ENCODE measurements at places on chromosomes 1 and 21. TPM values are rescaled to one million over a fixed set of nuclear protein-coding genes. Genes with fewer than 3 reads are reported as not detected.

Gene TTC39A
- total RNA-seq = 48.2 TPM

Gene CLCA2
- not detected for total RNA-seq

GRCh38 chr1:45442272-45442671 is 48.7 kb downstream of the TESK2 start:
- no peak for DNase-seq

Gene ADAMTSL4
- total RNA-seq = 148 TPM

Gene HSD3B1
- not detected for total RNA-seq

Gene TFF2
- total RNA-seq = not detected

- DNase-seq = no peak
These were observed 59.9 kb upstream of the TTC34 start for GRCh38 chr1:2861143-2861987.

- no peak for DNase-seq
These were observed 279.5 kb upstream of the POU3F1 start for GRCh38 chr1:38326135-38326534.

GRCh38 chr1:44694863-44695478 is 20.5 kb downstream of the ARMH1 start:
- DNase-seq = no peak

GRCh38 chr1:64974288-64974825 is 8.0 kb upstream of the JAK1 start:
- DNase-seq = no peak

- no peak for DNase-seq
These were observed 20.4 kb upstream of the CCDC27 start for GRCh38 chr1:3731583-3732433.

Gene MCOLN3
- total RNA-seq = 5.7 TPM

GRCh38 chr1:92730476-92730875 is 54.4 kb downstream of the EVI5 start:
- DNase-seq = no peak

GRCh38 chr1:4973341-4973740 is 318.9 kb downstream of the AJAP1 start:
- no peak for DNase-seq

GRCh38 chr1:78483903-78484302 is 6.9 kb upstream of the PTGFR start:
- DNase-seq = no peak

DNA sequence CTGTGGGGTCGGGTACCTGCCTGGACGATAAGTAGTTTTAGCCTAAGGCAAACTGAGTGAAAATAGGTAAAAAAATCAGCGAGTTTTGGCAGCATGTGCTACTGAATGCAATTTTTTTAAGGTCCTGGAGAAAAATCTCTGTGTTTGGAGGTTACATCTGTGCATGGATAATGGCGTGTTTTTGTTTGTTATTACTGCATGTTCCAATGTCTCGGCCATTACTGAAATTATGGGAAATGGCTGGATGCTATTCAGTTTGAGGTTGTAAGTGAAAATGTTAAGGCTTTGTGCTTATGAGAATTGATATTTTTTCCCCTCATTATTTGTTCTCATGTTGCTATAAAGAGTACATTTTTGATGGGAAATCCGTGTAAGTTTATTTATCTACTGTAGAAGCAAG is 441.7 kb downstream of the PRDM2 start:
- no peak for DNase-seq

Gene LAMC2
- 61.1 TPM for total RNA-seq

GRCh38 chr1:63135801-63136200 is 186.6 kb upstream of the FOXD3 start:
- no peak for DNase-seq

DNA sequence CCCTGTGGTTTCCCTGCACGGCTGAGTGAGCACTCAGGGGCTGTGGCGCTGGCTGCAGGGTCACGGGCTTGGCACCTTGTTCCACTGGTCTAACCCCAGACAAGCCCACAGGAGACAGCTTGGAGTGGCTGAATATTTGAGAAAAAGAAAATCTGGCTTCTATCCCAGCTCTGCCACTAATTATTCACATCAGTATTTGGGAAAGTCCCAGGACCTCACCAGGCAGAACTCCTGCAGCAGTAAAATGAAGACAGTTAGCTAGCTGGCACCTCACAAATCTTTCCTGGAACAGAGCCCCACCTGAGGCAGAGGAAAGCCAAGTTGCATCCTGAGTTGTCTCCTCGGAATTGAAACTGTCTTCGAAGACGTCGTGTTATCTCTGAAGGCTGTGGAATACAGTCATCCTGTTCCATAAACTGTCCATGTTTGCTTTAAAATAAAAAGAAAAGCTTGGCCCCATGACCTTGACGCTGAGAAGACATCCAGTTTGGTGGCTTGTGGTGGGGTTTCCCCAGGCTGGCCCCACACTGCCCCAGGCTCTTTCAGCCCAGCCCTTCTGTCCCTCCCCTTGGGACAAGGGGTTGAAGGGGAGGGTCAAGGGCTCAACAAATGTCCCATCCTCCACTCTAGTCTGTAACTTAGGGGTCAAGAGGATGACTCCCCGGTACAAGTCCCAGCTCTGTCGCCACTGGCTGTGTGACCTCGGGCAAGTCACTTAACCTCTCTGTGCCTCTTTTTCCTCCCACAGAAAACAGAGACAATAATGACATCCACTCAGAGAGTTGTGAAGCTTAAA is 93.8 kb upstream of the TMPRSS2 start:
- peak; percentile 57 for DNase-seq

Gene GLMP
- 54.4 TPM for total RNA-seq

- no peak for DNase-seq
These were observed 7.9 kb downstream of the KYAT3 start for GRCh38 chr1:88984569-88984968.
